ENCODE measurements at places on chromosomes 12 and 14. TPM values are rescaled to one million over a fixed set of nuclear protein-coding genes. Genes with fewer than 3 reads are reported as not detected.

DNA sequence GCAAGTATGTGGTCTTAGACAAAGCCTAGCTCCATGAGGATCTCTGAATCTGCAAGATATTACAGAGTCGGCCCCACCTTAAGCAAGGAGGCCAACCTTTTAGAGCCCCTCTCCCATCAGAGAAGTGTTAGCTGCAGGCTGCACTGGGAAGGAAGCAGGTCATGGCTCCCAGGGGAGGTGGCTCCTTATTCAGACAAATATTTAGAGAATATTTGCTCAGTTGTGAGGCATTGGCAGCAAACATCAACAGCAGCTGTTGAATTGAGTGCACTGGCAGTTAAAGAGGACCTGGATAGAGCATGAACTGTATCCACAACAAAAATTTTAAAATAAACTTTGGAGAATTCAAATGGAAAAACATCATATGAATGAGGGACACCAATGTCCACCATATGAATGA lies 44.7 kb downstream of the FSCB start:
- H3K27ac ChIP-seq: no peak overlapping the region
- no peaks in the 10 kb centered on the region for H3K4me1 ChIP-seq

GRCh38 chr14:81122326-81122725 lies 98.4 kb downstream of the GTF2A1 start:
- no peaks in the 10 kb centered on the region for H3K27me3 ChIP-seq
- DNase-seq: no peak
- H3K4me1 ChIP-seq: no peaks in the 10 kb centered on the region
- H3K27ac ChIP-seq: no peak overlapping the region
- H3K4me3 ChIP-seq: no peak overlapping the region
- no peaks in the 10 kb centered on the region for H3K36me3 ChIP-seq

DNA sequence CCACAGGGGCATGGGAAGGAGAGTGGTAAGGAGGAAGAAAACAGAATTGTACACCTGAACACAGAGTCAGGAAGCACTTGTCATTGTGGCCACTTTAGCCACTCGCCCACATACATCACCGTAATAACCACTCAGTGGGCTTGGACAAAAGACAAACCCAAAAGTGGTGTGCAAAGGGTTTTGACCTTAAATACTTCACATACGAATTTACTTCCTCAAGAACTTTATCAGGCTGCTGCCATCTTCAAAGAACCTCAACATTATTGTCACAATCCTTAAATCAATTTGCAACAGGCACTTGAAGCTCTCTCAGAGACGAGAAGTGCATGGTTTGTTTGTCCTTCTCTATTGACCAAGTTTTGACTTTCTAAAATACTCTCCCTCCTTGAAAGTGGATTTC lies 187.3 kb upstream of the EGLN3 start:
- no peak overlapping the region for H3K27ac ChIP-seq
- no peaks in the 10 kb centered on the region for H3K27me3 ChIP-seq
- DNase-seq: no peak
- no peak overlapping the region for H3K4me3 ChIP-seq
- H3K4me1 ChIP-seq: no peaks in the 10 kb centered on the region
- no peaks in the 10 kb centered on the region for H3K36me3 ChIP-seq

DNA sequence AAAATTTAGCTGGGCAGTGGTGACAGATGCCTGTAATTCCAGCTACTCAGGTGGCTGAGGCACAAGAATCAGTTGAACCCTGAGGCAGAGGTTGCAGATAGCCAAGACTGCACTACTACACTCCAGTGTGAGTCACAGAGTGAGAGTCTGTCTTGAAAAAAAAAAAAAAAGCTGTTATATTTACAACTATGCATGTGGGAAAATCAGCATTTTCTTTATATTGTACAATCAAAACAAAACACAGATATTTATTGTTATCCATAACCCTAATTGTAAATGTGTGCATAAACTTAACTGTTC lies 12.5 kb downstream of the C1R start:
- DNase-seq: no peak
- H3K36me3 ChIP-seq: peaks cover 31% of the 10 kb centered on the region
- H3K27ac ChIP-seq: peak overlapping the region; percentile 61
- H3K27me3 ChIP-seq: no peaks in the 10 kb centered on the region

DNA sequence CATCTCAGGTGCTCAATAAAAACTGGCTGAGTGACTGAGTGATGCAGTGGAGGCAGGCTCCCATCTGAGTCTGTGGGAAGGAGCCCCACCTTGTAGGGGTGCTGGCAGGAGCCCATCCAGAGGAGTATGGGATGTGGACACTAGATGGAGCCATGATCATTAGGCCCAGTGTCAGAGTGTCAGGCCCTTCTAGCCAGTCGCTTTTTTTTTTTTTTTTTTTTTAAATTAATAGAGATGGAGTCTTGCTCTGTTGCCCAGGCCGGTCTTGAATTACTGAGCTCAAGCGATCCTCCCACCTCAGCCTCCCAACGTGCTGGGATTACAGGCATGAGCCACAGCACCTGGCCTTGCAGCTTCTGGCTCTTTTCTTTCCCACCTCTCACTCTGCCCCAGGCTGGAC lies 11.5 kb downstream of the RITA1 start:
- no peak overlapping the region for H3K4me3 ChIP-seq
- H3K27ac ChIP-seq: no peak overlapping the region
- H3K36me3 ChIP-seq: no peaks in the 10 kb centered on the region
- no peaks in the 10 kb centered on the region for H3K27me3 ChIP-seq

DNA sequence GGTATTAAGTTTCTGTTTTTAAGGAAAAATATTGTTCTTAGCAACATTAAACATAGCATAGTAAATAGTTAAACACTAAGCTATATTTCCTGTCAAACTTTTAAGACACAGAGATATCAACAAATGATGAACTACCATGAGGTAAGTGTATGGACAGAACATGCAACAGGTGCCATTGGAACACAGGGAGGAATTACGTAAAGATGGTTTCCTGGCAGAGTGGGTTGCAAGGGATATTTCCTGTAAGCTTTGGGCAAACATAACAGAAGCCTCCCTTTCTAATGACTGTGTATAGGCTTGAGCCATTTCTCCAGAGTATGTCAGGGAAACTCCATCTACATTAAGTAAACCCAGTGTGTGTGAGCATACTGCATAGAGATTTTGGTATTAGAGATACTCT lies 31.7 kb upstream of the HELB start:
- no peaks in the 10 kb centered on the region for H3K4me1 ChIP-seq
- H3K36me3 ChIP-seq: no peaks in the 10 kb centered on the region
- DNase-seq: no peak
- H3K27ac ChIP-seq: no peak overlapping the region
- peaks cover 13% of the 10 kb centered on the region for H3K27me3 ChIP-seq
- H3K4me3 ChIP-seq: no peak overlapping the region

DNA sequence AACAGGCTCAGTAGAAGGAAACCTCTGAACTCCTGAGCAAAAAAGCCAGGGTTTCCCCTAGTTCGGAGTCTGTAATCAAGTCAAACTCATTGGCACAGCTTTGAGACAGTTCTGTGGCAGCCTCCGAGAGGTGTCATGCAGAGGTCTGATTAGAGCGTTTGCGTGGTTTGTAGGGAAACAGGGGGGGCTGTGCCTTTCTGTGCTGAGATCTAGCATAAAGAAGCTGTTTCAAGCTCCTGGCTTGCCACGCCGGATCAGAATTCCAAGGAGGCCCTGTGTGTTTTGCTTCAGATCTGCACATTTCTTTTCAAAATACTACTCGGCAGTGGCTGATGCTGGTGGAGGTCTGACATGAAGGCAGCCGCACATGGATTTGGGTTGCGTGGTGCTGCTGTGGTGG lies 1.7 kb downstream of the CABP1 start:
- no peaks in the 10 kb centered on the region for H3K36me3 ChIP-seq
- peaks cover 61% of the 10 kb centered on the region for H3K27me3 ChIP-seq
- DNase-seq: no peak
- no peaks in the 10 kb centered on the region for H3K4me1 ChIP-seq
- no peak overlapping the region for H3K4me3 ChIP-seq

TAS2R30 gene
- 9.7 TPM for total RNA-seq

LRFN5 gene
- under 0.01 TPM for total RNA-seq

TMPRSS12 gene
- not detected for total RNA-seq

MYF5 gene
- total RNA-seq: not detected
